ENCODE measurements at places on chromosomes 5 and 9.

- DNase-seq = no peak
Observed at GRCh38 chr9:120770931-120771330, 22.3 kb downstream of the FBXW2 start.

- DNase-seq = no peak
Observed at GRCh38 chr9:18848657-18849056, 184.4 kb downstream of the SAXO1 start.

DNA sequence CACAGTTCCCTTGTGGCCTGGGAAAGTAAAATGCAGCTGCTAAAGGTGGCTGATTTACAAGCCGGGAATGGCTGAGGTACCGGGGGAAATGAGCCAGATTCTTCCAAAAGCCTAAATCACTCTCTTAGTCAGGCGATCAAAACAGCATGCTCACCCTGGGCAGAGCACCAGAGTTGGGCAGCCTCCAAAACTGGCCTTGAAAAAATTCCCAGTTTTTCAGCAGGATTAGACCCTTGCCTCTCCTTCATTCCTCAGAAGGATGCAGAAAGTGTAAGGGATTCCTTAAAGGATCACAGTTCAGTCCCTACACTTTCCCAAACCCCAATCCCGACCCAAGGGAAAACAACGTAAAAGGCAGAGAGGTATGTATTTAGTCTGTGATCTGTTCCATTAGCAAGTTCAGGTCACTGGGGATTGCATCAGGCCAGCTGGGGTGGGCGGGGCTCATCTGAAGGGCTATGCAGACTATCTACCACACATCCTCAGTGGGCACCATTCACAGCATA, 16.9 kb downstream of the TMEM174 start:
- DNase-seq = peak; percentile 55

DNA sequence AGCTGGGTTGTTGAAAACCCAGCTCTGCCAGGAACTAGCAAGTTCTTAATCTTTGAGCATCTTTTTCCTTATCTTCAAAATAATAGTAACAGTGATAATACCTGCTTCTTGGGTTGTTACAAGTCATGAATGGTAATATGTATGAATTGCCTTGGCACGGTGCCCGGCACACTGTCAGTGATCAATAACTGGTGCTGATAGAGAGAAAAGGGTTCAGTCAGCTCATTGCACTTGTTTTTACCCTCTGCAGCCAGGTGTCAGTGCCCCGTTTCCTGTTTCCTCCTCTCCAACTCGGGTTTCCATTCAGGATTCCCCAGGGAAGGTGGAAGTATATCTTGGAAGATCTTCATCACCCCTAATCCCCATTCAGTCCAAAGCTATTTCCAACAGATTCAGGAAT, 15.8 kb upstream of the NIPAL4 start:
- peak; percentile 22 for DNase-seq

DNA sequence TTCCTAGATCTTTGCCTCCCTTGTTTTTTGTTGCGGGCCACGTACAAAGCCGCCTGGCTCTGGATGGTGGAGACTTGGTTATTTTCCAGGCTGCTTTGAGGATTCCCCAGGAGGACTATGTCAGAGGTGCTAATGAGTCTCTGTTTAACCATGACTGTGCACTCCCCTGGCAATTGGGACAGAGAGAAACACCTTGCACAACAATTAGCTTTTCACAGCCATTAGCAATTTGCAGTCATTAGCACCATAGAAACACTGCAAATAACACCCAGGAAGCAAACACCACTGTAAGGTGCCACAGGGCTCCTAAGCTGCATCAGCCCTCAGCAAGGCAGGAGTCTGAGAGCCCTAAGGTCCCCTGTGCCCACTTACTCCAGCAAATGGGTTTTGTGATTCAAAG, 201.0 kb upstream of the VLDLR start:
- DNase-seq = no peak

GRCh38 chr9:90301277-90301653, 341.4 kb downstream of the DIRAS2 start:
- DNase-seq = peak; percentile 66

DNA sequence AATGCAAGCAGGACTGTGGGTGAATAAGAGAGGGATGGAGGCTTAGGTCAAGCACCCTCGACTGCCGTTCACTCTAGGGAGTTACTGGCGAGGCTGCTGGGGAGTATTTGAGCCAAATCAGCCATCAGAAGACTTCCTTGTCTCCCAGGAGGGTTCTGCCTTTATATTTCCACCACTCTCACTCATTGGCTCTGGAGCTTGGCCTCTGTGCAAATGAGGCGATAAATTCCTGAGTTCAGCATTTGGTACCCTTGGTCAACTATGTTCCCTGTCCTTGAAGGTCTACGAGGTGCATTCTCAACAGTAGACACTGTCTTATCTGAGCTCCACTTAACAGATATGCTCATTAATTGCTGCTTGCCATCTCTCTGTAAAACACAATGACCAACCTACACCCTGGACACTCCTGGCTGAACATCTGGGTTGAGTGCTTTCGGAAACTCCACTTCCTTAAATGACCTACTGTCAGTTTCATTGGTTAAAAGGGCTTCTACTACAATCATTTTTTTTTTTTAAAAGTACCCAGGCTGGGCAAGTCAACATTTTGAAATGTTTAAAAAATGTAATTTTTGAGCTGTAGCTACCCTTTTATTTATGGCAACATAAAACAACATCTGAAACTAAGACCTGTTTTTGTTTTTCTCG, 153.2 kb downstream of the NTRK2 start:
- DNase-seq = no peak

- peak; percentile 27 for DNase-seq
Observed at GRCh38 chr5:179455320-179455719, 95.0 kb upstream of the RUFY1 start.

DNA sequence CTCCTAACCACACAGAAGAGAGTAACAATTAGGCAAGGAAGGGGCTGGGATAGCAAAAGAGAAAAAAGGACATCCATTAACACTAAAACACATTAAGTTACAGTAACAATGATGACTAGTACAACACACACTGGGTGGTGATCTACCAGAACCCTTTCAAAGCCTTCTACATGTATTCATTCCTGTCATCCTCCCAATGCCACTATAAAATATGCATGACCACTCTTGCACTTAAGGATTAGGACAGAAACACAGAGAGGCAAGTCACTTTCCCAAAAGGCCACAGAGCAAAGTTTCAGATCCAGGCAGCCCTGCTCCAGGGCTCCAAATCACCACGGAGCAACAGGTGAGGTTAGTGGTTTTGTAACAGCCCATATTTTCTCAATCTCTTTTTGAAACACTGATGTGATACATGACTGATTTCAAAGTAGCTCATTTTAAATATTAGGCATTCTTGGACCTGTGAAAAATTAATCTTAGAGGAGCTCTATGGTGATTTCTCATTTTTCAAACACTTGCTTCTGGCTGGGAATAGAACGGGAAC, 86.7 kb downstream of the AUH start:
- no peak for DNase-seq

DNA sequence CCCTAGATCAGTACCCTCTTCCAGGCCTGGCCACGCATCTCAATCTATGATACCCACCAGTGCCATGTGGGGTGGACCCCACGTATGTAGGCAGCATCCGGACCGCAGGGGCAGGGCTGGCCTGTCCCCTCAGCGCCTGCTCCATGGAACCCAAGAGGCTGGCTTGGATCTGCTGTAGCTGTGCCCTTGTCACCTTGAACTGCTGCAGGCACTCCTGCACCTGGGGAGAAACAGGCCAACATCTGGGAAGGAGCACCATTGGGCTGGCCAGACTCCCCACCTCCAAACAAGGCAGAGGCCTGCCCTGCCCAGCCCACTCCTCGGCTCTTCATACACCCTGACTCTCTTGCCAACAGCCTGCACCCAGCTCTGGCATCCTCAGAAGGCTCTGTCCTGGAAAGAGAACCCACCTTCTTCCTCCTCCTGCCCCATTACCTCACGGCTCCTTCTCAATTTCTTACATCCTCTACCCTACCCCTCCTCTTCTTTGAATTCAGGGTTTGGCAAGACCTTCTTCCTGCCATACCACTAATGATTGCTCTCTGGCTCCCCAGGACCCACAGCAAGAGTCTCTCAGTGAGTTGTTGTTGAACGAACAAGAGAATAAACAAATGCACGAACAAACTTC, 7.7 kb downstream of the HK3 start:
- DNase-seq = no peak

- DNase-seq = no peak
Observed at GRCh38 chr5:127898551-127899213, 184.9 kb upstream of the SLC12A2 start.

DNA sequence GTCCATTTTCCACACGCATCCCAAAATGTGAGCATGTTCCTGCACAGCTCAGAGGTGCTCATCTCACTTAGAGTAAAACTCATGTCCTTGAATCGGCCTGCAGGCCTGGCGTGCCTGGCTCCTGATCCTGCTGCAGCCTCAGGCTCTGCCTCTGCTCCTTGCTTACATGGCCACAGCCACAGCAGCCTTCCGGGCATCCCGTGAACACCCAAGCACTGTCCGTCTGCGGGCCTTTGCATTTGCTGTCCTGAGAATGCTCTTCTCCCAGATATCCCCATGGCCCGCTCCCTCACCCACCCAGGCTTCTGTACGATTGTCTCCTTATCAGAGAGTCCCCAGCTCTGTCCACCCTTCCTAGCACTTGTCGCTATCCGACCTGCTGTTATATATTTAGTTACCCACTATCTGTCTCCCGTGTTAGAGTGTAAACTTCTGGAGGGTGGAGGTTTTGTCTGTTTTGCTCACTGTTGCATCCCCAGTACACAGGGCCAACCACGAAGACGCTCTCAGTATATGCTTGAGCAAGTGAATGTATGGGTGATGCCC, 21.9 kb downstream of the FGF18 start:
- DNase-seq = no peak

DNA sequence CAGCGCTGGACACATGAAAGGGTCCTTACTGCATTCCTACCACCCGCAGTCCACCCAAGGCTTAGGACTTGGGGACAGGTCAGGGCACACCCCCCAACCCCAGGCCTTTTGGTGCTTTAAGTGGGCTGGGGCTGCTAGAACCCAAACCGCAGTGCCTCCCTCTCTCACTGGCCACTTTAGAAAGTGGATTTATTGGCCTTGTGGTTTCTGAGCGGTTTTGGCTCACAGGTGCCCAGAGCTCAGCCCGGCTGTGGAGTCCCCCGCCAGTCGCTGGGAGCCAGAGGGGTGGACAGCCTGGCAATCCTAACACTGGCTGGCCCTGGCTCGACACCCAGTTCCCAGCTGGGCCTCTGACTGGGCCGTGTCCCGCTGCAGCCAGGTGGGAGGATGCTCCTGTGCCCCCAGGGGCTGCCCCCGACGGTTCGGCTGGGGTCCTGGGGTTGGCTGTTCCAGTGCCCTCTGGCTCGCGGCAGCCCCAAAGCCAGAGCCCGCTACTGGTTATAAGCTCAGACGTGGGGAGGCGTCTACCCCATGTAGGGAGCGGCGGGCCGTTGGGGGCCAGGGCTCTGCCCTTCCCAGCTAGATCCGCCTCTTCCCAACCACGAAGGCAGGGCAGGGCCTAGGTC, 65.2 kb upstream of the RNU6ATAC start:
- DNase-seq = no peak

- peak; percentile 63 for DNase-seq
Observed at GRCh38 chr5:141872496-141873356, 5.5 kb downstream of the PCDH1 start.

- DNase-seq = no peak
Observed at GRCh38 chr5:50501491-50502228, 60.6 kb upstream of the EMB start.

DNA sequence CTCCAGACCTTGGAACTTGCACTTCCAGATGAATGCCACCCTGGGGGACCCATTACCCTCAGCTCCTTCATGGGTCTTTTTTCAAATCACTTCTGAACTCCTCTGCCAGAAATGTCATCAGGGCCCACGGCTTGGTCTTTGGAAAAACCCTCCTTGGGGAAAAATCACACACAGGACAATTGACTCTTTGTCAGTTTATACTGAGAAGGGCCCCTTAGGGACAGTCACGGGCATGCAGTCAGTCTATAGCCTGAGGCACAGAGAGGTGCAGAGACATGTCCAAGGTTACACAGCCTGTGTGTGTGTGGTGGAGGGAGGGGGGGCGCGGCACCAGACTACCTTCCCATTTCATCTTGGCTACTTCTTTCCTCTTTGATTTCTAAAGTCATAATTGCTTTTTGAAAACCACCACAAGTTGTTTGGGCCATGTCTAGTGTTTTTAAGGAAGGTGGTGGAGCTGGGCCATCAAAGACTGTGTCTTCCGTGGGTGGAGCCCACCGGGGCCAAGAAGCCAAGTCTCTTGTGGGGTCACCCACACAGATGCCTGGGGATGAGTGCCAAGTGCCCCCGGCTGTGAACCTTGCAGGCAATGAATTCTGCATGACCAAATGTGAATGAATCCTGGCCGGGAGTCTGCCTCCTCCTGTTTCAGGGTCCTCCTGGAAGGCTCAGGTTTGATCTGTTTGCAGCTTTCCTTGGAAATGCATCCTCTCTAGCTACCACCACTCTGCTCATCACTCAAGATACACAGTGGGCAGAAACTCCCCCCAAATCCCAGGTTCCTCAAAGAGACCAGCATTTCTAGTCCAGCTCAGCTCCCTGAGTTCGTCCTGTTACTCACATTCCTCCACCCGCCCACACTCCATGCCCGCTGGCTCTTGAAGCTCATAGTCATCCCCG, 200.1 kb upstream of the TBC1D2 start:
- DNase-seq = no peak

DNA sequence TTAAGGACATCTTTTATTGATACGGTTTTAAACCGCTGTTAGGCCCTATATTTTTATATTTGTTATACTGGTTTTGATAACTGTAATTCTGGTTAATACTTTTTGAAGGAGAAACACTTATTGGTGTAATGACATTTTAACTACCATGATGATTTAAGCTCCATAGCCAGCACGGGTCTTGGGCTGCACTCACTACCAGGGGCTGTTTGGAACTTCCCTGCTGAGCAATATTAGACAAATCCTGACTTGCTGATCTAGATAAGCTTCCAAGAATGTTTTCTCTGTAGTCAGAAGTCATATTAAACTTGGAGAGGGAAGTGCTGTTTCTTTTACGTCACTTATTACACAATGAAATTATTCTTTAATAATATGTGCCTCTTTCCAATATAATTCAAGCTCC, 540.0 kb upstream of the GRAMD2B start:
- no peak for DNase-seq

- no peak for DNase-seq
Observed at GRCh38 chr9:34961574-34962490, 3.7 kb downstream of the PHF24 start.

DNA sequence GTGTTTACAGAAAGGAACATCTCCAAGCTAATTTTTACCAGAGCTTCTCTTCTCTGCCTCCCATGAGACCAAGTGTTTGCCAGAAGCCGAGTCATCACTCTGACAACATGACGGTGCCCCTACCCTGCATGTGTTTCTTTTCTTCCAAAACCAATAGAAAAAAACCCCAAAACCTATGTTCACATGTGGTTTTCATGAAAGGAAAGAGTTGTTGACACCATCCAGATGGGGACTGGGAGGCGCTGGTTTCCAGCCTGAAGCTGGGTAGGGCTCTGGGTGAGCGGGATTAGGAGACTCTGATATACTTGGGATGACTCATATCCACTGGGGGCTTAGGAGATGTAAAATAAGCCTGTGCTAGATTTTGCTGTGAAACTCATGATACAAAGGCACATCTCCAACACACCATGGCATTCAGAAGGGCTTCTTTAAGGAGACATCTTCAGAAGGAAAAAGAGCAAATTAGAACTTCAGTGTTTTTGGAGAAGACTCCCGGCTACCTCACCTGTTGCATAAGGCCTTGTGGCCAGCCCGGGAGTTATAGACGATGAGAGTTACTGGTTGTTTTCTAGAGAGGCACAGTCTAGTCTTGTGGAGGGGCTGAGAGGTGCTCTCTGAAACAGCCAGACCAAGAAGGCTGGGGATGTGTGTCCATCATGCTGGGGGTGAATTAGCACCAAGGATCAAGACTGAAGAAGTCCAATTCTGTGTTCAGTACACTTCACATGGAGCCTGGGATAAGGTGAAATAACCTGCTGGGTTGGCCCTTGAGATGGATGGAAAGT, 108.9 kb upstream of the LHFPL2 start:
- DNase-seq = peak; percentile 32
